ENCODE measurements at places on chromosomes 11 and 22.

DNA sequence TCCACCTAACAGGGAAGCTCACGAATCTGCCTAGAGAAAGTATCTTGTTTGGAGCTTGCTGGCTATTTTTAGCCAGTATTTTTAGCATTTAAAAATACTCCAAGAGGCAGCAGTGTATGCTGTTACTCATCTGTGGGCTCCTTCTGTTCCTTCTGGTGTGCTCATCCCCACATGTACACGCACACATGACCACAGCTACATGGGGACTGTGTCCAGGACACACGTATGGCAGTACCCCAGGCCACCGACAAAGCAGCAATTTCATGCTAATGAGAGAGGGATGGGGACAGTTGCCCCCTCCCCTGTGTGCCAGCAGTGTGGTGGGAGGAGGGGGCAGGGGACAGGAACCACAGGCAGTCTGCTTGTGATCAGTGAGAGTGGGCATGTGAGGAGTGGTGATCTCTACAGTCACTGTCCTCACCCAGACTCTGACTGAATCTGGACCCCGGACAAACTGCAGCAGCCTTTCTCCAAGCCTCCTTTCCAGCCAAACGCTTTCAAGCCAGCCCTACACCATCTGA is 16.4 kb downstream of the USP2 start:
- DNase-seq, result no peak

DNA sequence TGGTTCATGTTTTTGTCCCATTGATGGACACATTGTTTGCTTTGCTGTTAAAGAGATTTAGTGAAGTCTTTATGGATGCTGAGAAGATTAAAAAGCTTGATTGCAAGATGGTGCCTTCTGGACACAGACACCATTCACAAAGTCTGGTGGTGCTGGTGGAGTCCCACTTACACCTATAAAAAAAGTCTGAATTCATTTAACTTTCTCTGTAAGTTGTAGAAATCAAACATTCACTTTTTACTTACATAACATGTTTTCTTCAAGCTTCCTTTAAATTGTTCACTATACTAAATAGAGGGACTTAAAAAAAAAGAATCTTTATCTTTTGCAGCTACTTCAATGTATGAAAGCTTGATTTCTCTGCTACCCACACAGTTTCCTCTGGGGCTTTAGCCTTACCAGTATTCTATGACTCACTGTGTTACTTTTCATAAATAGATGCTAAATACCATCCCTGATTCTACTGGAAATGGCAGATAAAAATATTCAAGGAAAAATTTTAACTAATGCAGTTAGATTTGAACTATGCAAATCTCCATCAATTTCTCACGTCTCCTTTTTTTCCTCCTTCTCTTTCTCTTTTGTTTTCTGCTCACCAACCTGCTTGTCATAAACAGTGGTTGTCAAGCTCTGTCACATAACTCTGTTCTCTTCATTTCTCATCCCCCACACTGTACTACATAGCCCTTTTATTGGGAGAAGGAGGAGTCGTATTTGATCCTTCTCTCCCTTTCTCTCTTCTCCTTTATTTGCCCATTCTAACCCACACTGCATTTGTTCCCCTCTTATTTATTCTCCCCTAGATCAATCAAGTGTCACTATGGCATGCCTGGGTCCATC is 89.7 kb downstream of the FAM76B start:
- no peak for DNase-seq

DNA sequence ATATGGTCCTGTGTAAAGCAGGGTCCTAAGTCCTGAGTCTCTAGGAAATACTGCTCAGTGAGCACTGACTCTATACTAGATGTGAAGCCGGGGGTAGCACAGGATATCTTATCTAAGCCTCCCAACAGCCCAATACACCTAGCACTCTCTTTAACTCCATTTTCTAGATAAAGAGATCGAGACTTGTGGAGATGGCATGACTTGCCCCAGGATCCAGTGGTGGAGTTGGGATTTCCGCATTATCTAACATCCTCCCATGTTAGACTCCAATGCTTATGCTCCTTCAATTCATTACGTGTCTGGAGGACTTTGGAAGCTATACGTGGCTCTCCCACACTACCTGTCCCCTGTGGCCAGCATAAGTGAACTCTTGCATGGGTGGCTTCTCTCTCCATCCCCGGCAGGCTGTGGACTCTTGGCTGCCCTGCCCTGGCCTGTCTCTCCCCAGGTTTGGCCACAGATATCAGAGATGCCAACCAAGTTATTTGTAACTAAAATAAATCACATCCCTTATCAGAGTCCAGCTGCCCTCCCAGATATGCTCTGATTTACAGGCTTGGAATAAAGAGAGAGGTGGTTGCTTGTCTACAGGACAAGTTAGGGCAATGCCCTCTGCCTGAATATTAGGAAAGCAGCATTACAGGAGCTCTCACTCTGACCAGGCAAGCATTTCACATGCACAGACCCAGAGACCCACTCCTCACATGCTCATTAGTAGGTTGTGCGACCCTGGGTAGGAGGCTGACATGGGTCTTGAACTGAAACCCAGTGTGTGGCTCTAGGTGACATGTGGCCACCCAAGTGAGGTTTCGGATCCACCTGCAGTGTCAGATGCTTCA is 4.5 kb downstream of the CD44 start:
- DNase-seq, result no peak

DNA sequence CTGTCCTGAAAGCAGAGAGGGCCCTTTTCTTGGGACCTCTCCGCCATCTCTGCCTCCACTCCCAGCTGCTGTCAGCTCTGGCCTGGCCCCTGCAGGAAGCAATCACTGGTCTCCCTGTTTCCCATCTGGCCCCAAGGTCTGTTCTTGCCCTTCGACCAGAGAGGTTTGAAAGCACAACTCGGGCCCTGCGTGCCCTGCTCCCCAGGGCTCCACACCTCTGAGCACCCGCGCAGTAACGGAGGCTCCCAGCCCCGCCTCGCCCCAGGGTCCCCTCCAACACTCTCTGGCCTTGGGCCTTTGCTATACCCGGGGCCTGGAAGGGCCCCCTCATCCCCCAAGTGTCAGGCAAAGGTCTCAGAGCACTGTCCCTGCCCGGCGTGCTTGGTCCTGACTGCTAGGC is 7.8 kb upstream of the CD81 start:
- DNase-seq, result no peak

GRCh38 chr11:115939104-115939730 is 435.0 kb upstream of the CADM1 start:
- DNase-seq, result no peak

- DNase-seq, result no peak
These were observed 197.1 kb downstream of the CTTN start for GRCh38 chr11:70595452-70595851.
